ENCODE measurements at places on chromosomes 5 and 9.

GRCh38 chr9:132260846-132261245, 93.9 kb downstream of the SETX start:
- no peak for DNase-seq

- DNase-seq = no peak
These were observed 10.9 kb downstream of the CDH18 start for GRCh38 chr5:19977099-19977498.

DNA sequence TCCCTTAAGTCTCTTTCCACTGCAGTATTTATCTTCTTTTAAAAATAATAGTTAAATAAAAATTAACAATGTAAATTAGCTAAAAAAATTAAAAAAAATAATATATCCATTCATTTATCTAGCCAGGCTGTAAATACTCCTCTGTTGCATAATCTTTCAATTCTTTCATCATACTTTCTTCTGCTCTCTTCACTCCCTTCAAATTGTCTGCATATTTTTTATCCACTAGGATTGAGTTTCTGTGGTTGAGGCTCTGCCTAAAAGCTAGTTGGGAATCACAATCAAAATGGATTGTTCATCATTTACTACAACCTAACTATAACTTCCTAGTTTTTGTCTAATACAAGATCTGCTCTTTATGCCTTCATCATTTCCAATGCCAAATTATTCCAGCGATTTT, 182.2 kb downstream of the PDE4D start:
- no peak for DNase-seq

- DNase-seq = no peak
These were observed 132.4 kb upstream of the NIPBL start for GRCh38 chr5:36743891-36744772.

DNA sequence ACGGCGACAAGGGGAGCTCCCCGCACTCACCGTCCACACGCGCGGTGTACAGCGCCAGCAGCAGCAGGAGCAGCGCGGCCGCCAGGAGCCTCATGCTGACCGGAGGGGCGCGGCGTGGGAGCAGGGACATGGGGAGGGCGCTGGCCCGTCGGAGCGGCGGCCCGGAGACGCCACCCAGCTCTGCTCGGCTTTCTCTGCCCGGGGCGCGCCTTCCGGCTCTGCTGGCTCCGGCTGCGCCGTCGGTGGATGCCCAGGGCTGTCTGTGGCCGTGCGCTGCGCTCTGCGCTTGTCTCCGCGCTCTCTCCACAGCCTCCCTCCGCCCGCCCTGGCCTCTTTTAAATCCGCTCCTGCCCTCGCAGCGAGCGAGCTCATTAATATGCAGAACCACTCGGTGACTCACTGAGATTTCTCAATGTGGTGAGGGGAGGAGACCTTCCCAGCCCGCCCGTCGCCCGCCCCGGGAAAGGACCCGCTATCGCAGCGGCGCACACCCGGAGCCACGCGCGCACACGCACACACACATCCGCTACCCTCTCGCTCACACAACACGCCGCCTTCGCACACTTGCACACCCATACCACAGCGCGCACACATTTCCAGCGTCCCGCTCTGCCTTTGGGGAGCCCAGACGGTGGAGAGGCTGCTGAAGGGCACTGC, at the start of gene CXCL14:
TSS of gene CXCL14 (minus strand) at position 307 of the 657 bp plus-strand sequence. CDS start at position 94, 213 bp downstream.
- no peak for DNase-seq

- no peak for DNase-seq
These were observed 29.7 kb upstream of the SMIM32 start for GRCh38 chr5:136222580-136223235.

DNA sequence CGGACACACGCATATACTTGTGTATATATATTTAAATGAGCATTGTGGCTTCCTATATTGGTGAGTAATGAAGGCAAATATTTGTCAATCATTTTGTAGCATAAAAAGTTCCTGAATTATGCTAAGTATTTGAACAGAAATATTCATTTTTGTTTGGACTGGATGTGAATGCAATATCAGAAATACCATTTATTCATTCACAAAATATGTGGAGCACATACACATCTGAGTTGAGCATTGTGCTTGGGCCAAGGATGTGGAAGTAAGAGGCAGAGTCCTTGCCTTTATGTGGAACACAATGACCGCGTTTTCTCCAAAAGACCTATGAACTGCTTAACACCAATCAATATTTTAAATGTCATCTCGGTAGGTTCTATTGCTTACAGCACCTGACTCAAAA, 1086.5 kb downstream of the NR2F1-AS1 start:
- no peak for DNase-seq

GRCh38 chr5:123964884-123965283, 452.9 kb downstream of the CSNK1G3 start:
- DNase-seq = no peak

DNA sequence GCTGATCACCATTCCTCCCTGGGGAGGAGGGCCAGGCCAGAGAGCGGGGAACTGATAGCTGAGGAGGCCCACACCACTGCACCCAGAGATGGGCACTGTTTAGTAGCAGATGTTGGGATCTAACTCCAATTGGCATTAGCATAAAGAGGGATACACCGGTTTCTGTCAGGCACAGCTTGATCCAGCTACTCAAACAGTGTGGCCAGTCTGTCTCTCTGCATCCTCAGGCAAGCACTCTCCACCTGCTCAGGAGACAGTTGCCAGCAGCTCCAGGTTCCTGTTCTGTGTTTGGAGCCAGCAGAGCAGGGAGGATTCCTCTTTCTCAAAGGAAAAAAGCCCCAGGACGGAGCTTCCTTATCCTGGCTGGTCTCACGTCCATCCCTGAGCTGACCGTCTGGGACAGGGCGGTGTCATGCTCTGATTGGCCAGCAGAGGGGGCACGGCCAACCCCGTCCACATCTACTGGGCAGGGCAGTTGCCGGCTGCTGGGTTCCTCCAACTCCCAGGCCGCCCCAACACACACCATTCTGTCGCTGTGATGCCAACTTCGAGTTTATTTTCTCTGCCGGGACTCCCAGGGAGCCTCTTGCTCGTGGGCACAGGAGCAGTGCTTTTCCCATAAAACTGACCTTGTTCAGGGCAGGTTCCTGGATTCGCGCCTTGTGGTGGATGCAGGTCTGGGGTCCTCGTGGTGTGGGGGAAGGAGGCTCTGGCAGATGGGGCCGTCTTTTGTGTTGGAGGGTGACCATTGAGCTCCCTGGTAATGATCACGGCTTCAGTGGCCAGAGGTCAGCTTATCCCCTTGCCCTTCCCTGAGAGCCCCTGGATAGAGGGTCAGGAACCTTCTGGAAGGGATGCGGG, 47.9 kb downstream of the COL5A1 start:
- no peak for DNase-seq

DNA sequence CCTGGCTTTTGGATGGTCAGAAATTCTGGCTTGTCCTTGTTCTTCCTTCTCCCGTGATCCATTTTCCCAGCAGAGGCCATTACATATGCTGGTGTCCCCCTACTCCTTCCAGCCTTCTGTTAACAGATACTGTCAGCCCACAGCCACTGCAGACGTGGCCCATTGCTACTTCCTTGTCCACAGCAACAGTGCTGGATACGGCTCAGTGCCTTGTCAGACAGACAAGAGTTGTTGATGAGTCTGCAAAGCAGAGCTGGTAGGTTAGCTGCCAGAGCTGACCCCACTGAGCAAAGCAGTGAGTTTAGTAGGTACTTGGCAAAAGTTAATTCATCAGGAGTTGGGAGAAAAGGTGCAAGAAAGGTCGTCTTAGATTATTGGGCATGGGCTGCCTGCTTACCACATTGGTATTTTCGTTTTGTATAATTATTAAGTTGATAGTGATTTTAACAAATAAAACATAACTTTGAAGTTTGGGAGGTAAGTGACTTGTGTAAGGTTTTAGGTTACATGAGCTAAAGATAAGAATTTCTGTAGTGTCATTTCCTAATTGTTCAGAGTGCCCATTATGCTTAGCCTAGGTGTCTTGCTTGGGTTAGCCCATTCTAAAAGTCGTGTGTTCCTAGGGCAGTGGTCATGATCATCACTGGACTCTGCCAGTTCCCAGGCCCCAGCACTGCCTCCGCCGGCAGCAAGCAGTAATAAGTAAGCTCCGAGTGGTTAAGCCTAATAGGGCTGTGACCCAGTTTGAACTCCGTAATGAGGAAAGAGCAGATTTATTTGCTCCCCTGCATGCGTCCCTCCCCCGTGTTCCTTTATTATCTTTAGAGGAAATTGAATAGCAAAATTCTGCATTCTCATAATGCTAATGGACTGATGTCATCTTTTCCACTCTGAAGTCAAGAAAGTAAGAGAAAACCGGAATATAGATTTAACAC, 292.0 kb downstream of the FANCC start:
- no peak for DNase-seq

- DNase-seq = no peak
These were observed 60.2 kb downstream of the UHRF2 start for GRCh38 chr9:6473151-6473550.

- DNase-seq = no peak
These were observed 50.9 kb downstream of the JAKMIP2 start for GRCh38 chr5:147731431-147732290.

GRCh38 chr9:98547606-98548005, 161.1 kb downstream of the GABBR2 start:
- no peak for DNase-seq

- DNase-seq = no peak
These were observed 381.2 kb upstream of the RORB start for GRCh38 chr9:74115976-74116375.

DNA sequence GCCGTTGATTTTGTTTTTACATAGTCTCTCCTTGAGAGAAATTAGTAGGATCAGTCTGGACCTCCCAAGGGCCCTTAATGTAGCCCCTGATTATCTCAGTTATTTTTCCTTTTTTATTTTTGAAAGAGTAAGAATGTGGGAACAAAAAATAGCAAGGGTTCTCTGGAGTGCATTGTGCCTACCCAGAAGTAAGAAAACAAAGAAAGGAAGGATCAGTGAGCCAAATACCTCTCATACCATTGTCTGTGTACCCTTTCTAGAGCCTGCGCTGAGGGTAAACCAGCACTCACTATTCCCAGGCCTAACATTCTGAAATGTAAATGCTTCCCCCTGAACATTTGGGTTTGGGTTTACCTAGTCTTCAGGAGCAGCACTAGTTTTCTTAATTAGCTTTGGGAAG, 213.0 kb upstream of the TARS1 start:
- DNase-seq = no peak

DNA sequence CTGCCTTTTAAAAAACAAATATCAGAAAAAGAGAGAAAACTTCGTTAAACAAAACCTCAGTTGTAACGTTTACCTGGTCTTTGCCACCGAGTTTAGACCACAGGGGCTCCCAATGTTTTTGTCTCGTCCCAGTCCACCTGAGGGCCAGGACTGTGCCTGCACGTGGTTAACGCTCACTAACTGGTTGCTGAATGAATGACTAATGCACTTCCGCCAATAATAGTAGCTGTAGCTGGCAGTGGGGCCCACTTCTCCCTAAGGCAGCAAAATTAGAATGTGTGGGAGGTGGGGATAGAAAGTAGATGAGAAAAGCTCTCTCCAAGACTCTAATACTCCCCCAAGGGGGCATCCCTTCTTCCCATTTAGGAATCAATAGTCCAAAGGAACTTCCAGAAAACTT, 29.1 kb upstream of the MED27 start:
- no peak for DNase-seq

GRCh38 chr9:132768932-132769905, 99.0 kb downstream of the GTF3C4 start:
- DNase-seq = peak; percentile 31

DNA sequence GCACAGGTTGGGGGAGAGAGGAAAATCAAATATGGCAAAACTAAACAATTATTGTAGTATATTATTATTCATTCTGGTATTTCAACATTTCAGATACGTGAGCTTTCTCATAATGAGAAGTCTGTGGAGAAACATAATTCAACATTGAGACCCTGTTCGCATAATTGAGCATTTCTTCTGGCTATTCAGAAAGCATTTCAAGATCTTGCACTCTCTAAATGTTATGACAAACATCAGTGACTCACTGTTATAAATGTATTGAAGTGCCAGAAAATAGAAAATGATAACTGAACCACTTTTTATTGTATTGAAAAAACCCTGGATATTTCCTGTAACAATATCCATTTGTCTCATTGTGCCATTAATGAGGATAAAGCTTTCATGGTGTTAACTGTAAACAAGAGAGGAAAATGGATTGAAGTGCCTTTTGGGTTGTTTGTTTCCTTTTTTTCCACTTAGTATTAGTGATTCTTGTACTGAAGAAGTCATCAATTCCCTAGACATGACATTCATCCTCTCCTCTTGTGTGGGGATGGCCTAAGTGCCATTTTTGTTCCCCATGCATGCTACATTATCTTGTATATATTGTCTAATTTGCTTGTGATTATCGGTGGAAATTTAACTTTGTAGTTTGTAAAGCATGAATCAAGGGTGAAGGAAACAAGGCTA, 124.6 kb downstream of the CAMK4 start:
- no peak for DNase-seq

DNA sequence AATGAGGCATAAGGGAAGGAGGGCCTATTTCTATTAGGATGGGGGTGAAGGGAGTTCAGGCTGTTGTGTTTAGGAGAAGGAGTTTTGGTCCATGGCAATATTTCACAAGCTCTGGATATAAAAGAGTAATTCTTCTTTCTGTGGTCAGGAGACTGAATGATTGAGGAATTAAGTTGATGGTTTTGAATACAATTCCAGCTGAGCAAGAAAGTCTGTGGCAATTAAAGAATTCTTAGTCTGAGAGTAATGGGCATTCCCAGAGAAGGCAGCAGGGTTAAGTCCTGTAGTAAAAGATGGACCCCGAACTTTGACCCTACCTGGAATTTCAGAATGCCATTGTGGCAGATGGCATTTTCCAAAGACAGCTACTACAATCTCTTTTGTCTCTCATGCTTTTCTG, 202.6 kb downstream of the TLE4 start:
- DNase-seq = no peak

DNA sequence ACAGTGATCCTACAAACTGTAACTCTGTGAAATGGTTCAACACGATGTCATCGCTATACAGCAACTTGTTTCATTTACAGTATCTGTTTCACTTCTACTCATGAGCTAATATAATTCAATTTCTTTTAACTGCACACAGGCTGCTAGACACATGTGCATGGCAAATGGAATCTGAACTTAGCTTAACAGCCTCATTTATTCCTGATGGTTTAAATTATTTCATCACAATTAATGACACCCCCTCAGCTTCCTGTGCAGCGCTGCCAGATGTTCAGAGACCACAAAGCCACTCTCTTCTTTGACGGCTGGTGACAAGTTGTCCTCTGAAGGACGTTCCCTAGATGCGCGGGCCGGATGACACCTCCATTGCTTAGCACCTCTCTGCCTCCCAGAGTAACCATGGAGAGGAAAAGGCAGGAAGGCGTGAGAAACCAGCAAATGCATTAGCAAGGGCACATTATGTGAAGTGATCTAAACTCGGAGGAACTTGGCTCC, 191.1 kb downstream of the BNC2 start:
- no peak for DNase-seq
